ENCODE measurements at places on chromosomes 7 and 10. TPM values are rescaled to one million over a fixed set of nuclear protein-coding genes. Genes with fewer than 3 reads are reported as not detected.

The SLC39A12 gene
- 0.08 TPM for total RNA-seq

The SPDYE1 gene
- not detected for total RNA-seq

The CADPS2 gene
- total RNA-seq = 41.1 TPM

The ANKRD30A gene
- total RNA-seq = not detected

The EIF5AL1 gene
- 0.05 TPM for total RNA-seq

The ODAD2 gene
- 0.84 TPM for total RNA-seq

The ALOX5 gene
- 11.2 TPM for total RNA-seq

The CALCR gene
- total RNA-seq = not detected

The THSD7A gene
- 1.3 TPM for total RNA-seq

The PRKAG2 gene
- 3.6 TPM for total RNA-seq

The ATP5F1C gene
- 201 TPM for total RNA-seq

The TUBAL3 gene
- total RNA-seq = not detected

The PTF1A gene
- total RNA-seq = not detected

The UPK3B gene
- total RNA-seq = 0.33 TPM

GRCh38 chr7:74010407-74010806 is 17.6 kb upstream of the ELN start:
- no peak for DNase-seq

DNA sequence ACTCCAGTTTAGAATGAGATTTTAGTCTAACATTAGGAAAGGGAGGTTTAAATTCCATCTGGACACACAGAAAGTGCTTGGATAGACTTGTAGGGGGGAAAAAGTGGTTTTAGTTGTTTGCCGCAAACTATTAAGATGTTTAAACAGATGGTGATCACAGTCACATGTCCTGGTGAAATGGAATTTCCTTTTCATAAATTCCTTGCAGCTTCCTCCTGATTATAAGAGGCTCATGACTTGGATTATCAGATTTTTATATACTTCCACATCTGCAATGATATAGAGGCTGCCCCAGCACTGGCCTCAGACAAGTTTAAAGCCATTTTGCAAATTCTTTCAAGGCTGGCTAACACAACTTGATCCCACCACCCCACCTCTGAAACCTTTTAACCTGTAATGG is 106.4 kb upstream of the ARMC3 start:
- no peak for DNase-seq

DNA sequence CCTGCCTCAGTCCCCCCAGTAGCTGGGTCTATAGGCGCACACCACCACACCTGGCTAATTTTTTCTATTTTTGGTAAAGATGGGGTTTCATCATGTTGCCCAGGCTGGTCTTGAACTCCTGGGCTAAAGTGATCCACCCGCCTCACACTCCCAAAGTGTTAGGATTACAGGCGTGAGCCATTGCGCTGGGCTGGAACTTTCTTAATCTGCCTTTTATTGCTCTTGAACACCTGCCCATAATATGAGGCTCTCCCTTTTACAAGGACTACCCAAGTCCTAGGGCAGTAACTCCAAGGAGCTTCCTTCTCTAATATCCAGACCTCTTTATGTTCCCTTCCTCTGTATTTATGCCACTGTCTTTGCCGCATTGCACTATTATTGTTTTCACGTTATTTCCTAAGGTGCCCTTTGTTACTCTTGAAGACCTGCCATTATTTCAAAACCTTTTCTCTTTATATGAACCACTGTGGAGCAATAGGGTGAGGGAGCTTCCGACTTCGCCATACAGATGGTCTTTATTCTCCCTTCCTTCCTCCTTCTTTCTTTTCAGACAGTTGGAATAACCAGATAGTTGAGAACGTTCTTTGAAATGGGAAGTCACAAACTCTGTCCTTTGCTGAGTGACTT is 36.3 kb upstream of the TCF7L2 start:
- no peak for DNase-seq

DNA sequence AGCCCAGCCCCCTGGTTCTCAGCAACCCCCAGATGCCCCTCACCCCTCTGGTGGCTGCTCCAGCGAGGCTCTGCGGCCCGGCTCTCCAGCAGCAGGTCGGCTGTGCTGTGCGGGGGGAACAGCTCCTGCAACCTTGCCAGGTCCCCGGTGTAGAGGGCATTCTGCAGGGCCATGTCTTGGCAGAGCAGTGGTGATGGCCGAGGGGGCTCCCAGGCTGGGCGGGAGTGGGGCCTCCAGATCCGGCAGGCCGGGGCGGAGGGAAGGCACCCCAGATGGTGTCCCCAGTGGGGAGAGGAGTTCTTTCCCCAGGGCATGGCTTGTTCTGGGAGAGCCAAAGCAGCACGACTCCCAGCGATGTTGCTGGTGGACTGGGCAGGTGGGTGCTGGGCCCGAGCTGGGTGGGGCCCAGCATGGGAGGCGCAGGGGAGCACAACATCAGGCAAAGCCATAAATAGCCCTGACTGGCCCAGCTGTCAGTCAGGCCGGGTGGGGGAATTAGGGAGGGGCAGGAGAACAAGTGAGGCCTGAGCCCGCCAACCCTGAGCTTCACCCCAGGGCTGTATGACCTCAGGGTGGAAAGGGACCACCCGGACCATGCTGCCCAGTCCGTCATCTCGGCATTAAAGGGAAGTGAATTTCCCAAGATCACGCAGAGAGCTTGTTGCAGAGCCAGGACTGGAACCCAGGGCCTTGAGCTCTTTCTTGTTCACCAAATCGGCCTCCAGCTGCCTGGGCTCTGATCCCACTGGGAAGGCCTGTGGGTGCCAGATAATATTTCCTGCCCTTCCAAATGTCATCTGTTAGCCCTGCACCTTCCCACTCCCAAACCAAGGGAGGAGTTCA is 580 bp upstream of the ASB10 start:
- DNase-seq = no peak

DNA sequence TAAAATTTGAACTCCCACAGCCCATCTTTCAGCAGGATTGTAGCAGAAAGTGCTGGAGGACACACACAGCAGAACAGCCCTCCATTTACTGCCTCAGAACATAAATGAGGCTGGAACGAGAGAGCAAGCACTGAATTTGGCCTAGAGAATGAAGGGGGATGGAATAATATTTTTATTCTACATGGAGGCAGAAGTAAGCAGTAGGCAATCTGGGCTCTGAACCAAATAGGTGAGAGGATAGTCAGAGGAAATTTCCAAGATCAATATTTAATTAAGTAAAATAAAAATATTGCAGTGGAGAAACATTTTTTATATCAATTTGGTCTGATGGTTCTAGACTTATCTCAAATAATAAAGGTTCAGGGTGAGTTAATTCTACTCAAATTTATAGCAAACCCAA is 29.2 kb upstream of the TSPAN13 start:
- DNase-seq = no peak

DNA sequence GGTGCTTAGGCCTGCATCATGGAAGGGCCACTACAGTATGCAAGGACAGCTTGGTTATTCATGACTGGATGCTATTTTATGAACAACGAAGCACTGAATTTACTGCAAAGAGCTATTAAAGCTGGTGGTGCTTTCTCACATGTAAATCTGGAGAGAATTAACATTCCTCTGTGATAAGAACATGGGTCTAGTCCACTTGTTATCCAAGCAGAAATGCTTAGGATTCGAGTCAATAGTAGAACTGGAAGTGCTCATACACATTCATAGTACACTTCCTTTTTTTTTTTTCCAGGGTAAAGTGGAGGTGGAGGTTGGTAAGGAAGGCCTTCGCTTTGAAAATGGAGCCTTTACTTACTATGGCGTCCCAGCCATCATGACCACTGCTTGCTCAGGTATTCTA is 35.0 kb downstream of the CNNM1 start:
- no peak for DNase-seq

- DNase-seq = no peak
Observed at GRCh38 chr7:116150588-116150987, 59.8 kb upstream of the TES start.

GRCh38 chr7:45185028-45185863 is 27.7 kb downstream of the RAMP3 start:
- DNase-seq = no peak

DNA sequence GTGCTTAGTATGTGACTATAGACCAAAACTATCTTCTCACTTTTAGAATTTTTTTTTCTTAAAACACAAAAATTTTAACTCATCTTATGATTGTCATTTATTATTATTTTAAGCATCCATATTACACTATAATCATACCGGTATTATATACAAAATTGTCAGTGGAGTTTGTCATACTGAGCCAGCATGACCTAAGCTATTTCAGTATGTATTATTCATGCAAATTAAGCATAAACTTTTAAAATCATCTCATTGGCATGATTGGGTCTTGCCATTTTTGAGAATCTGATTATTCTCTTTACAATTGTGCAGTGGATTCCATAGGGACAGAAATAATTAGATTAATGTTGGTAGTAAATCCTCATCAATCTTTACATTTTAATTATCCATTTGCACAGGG is 46.2 kb upstream of the STMP1 start:
- no peak for DNase-seq

GRCh38 chr7:38775506-38776175 is 133.3 kb downstream of the VPS41 start:
- DNase-seq = no peak

DNA sequence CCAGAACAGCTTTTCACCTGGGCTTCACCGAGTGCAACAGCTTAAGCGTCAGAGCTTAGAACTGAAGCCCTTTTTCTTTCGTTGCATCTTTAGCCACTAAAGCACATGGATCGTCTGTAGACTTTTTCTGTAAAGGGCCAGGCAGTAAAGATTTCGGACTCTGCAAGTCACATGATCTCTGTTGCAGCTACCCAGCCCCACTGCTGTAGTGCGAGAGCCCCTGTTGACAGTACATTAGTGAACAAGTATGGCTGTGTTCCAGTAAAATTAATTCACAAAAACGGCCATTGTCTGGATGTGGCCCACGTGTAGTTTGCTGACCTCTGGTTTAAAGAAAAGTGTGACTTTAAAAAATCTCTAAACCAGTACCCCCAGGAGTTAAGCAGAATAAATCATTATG is 39.4 kb downstream of the FBH1 start:
- DNase-seq = no peak

GRCh38 chr7:113298501-113298900 is 180.1 kb upstream of the SMIM30 start:
- DNase-seq = no peak

DNA sequence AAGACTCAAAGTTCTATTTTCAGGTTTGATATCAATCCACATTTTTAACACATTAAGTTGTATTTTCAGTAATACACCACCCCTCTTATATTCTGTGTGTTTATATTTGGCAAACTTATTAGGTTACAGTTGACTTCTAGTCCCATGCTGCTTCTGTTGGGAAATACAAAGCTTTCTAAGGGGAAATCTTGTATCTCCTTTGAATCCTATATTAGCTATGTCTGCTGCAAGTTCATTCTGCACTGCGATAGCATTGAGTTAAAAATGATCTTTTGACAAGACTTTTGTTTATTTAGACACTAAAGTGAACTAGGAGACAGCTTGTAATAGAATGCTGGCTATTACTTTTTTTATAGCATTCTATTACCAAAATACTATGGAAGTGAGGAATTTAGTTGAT is 625.1 kb upstream of the ANKRD30A start:
- no peak for DNase-seq

- DNase-seq = no peak
Observed at GRCh38 chr7:94028768-94029167, 24.6 kb upstream of the BET1 start.

DNA sequence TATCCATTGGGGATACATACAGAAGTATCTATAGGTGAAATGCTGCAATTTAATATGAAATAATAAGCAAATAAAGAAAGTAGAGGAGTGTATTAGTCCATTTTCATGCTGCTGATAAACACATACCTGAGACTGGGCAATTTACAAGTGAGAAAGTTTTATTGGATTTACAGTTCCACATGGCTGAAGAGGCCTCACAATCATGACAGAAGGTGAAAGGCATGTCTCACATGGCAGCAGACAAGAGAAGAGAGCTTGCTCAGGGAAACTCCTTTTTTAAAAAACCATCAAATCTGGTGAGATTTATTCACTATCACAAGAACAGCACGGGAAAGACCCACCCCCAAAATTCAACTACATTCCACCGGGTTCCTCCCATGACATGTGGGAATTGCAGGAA is 82.8 kb upstream of the TRIM24 start:
- no peak for DNase-seq

- DNase-seq = no peak
Observed at GRCh38 chr7:47374538-47374937, 207.4 kb downstream of the TNS3 start.

- DNase-seq = no peak
Observed at GRCh38 chr7:23852135-23852534, 142.1 kb downstream of the STK31 start.

DNA sequence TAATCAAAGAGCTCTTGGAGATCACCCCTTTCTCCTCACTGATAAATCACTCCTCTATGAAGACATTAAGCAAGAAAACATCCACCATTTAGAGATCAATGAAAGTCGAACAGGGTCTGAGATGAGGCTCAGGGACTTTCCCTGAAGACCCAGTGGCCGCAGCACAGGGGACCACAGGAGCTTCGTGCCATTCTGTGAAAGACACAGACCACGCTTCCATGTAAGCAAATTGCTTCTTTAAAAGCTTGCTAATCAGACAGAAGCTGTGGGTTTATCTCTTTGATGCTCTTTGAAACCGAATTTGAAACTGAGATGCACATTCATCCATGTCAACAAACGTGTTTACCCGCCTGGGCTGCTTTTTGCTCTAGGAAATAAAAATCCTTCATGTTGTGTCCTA is 231.9 kb upstream of the PPP2R2D start:
- DNase-seq = no peak

- no peak for DNase-seq
Observed at GRCh38 chr10:125976960-125977605, 80.7 kb downstream of the FANK1 start.

GRCh38 chr7:108367946-108368345 is 88.3 kb downstream of the NRCAM start:
- DNase-seq = no peak

DNA sequence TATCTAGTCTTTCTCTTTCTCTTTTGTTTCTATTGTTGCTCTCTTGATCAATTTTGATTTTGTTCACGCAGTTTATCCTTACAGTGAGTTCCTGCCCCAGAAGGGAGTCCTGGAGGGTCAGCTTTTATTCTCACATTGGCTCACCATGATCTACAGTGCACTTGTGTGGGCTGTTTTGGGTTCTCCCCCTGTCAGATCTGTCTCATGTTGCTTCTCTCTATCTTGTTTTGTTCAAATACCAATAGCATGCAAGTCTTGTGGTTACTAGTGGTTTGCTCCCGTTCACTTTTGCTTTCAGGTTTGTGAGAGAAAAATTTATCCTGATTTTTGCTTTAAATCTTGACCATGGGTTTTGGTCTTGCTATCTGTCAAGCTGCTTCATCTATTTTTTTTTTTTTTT is 74.3 kb downstream of the PTN start:
- no peak for DNase-seq

DNA sequence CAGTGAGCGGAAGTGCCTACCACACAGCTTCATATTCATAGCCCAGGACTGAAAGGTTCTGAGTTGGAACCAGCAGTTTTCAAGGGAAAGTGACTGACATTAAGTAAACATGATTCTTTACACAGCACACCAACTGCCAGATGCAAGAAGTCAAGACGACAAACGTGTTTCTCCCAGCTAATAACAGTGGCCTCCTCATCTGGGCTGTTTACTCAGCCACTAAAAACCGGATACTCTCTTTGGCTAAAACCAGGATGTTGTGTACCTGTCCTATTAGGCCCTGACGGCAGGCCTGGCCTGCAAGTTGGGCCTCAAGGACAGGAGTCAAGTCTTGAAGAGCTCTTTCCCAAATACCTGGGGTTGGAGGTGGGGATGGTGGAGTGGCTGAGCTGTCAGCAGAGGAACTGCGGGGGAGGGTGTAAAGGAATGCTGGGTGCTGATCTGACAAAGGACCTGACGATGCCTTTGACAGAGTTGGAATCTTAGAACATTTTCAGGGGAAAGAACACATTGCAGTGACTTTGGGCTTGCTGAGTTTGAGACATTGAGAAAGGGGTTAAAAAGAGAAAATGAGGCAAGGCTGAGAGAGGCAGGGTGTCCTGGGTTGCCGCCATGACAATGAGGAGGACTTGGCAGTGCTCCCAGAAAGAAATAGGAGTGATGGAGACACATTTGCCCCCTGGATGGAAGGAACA is 57.7 kb downstream of the STEAP1B start:
- DNase-seq = no peak

Measured in liver (tissue), 10 donors.